Stimulated activated CD4-positive, alpha-beta T cell treated with anti-CD3 and anti-CD28 coated beads, Interleukin-2, amount 100 ng/mL, for 4 hours (primary cell): ENCODE measurements at places on chromosomes 5 and 9.

- no peak for DNase-seq
Observed at GRCh38 chr5:38825494-38825893, 20.3 kb upstream of the OSMR start.

DNA sequence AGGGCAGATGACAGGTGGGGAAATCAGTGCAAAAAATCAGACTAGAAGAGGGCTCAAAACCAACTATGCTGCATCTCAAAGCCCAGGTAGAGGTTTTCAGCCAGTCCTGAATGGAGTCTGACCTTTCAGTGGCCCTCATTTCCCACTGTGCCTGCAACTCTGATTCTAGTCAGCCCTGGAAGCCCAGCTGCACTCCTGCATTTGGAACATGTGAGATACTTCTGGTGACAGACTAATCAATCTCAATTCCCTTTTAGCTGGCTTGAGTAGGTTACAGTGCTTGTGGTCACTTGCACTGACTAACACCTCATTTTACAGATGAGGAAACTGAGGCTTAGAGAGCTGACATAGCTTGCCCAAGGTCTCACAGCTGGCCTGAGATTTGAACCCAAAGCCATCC, 7.9 kb upstream of the ACSL6 start:
- DNase-seq: no peak

DNA sequence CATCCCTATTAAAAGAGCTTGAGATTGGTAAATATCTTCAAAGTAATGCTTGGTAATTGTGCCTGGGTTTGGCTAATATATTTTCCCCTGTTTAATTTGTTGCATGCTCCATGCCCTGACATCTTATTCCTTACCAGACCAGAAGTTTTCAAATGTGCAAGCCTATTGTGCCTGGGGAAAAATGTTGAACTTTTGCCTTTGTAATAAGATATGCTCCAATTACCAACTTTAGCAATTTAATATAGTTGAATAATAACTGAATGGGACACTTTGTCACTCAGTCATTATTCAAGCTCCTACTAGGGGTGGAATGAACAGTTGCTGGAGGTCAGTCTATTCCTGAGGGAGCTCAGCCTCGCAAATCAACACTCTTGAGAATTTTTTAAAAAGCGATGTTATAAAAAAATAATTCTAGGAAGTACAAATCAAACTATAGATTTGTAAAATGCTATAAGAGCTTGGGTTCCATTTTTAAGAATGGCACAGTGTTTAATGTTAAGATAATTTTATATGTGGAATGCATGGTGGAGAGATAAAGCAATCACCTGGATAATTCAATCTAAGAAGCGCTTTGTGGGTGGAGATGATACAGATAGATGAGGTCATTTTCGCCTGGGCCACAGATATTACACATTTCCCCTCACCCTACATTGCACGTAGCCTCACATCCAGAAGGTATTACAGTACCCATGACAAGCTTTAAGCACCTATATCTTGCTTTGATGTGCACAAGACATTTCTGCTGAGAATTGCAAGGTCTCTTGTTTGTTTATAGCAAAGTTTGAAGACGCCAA, 231.8 kb downstream of the PIK3R1 start:
- DNase-seq: no peak

GRCh38 chr9:124835026-124835557, 18.2 kb upstream of the WDR38 start:
- DNase-seq: no peak

- DNase-seq: no peak
Observed at GRCh38 chr9:132646726-132647125, 23.1 kb downstream of the DDX31 start.

GRCh38 chr5:131488463-131488862, 146.6 kb downstream of the RAPGEF6 start:
- DNase-seq: no peak

GRCh38 chr5:141657937-141658545, 6.8 kb upstream of the FCHSD1 start:
- no peak for DNase-seq
